ENCODE measurements at places on chromosomes 6 and 20.
A peak's percentile ranks its signal among the peaks of the same experiment; 100 is the strongest.

DNA sequence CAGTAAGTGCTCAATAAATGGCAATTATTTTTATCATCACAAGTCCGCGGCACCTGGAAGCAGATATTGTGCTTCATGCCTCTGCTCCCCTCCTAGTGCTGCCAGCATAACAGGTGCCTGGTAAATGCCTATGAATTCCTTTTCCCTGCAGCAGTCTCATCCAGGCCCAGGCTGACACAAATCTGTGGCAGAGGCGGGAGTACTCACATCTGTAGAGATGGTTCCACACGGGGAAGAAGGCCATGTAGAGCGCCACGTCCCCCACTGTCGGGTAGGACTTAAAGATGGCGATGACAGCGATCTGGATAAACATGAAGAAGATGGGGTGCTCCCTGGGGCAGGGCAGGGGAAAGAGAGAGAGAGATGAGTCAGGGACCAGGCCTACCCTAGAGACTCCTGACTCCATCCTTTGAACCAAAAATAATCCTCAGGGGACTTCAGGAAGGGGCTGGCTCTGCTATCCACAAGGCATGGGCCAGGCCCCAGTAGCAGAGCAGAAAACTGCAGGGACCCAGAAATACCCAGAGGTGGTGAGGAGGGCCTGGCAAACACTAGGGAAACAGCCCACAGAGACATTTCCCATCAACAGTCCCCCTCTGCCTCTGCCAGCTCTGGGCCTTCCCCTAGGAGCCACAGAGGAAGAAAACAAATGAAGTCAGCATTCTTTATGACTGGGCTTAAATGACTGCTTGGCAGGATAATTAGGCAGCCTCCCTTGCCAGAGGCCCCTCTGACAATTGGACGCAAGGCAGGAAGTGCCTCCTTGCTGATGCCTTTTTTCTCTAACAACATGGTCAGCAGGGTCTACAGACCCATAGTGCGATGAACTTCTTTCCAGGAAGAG, 23.0 kb downstream of the MAP1LC3A start:
- DNase-seq, result peak; percentile 40

- DNase-seq, result no peak
These were observed 22.1 kb downstream of the GJA10 start for GRCh38 chr6:89916136-89916920.

DNA sequence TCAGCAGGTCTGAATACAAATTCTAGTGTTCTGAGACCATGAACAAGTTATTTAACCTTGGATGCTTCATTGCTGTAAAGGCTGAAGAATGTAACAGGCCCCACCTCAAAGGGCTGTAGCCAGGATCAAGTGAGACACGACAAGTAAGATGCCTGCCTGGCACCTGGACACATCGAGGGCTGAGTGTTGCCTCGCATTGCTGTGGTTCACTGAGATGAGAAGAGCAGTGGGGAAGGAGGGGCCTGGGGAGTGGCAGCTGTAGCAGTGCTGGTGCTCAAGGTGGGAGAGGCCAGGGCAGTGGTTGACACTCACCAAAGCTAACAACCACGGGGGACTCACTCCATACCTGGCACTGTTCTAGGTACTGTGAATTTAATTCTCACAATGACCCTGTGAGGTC, 187.8 kb downstream of the KIF16B start:
- no peak for DNase-seq

DNA sequence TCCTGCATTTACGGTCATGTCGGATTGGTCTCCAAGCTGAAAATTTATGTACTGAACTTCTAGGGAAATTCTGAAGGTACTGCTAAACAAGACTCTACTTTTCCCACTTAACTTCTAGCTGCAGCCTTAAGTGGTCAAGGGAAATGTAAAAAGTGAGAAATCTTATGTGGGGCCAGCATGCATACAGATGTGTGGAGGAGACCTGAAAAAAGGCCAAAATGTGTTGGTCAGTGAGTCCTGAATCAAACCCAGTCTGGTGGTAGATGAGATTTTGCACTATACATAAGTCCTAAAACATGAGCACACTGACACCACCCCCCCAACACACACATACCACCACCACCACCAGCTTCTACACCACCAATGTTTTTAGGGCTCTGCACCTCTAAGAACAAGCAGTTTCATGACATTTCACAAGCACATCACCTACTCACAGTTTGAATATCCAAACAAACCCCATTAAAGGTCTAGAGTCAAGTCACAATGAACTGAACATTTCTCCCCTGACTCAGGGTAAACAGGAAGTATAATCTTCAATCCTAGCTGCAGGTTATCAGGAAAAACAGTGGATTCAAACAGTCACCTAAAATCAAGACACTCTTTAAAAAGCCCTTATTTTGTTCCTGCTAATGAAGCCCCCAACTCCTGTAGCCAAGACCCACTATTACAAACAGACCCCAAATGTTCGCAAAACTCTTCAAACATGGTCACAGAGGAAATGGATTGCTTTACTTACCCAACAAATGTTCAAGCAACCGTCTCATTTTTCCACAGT, 1.6 kb downstream of the ZMYND8 start:
- DNase-seq, result no peak

GRCh38 chr6:139372326-139373153, 1.9 kb downstream of the CITED2 start:
- no peak for DNase-seq

GRCh38 chr6:18684343-18684742, 297.2 kb downstream of the RNF144B start:
- DNase-seq, result no peak

- no peak for DNase-seq
These were observed 79.2 kb upstream of the LY86 start for GRCh38 chr6:6509284-6509683.

- no peak for DNase-seq
These were observed 129.1 kb downstream of the TNFRSF21 start for GRCh38 chr6:47180633-47181032.

DNA sequence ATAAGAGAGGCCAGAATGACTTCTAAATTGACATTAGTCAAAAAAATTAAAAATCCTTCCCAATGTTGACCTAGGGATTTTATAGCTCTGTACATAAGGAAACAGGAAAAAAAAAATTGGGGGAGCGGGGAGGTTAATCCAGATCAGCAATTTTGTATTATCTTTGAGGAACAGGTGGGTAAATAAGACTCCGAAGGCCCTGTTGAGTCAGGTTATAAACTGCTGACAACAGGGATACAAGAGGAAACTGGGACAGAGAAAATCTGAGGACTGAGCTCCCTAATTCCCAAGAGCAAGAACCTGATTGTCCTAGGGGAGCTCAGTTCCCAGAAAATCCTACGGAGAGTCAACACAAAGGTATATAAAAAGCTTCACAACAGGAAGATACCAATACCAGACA, 26.8 kb upstream of the CRIP3 start:
- no peak for DNase-seq

- DNase-seq, result no peak
These were observed 193.0 kb upstream of the ZNF217 start for GRCh38 chr20:53786445-53787267.

GRCh38 chr6:159033160-159034049, 11.4 kb downstream of the TAGAP start:
- DNase-seq, result no peak

DNA sequence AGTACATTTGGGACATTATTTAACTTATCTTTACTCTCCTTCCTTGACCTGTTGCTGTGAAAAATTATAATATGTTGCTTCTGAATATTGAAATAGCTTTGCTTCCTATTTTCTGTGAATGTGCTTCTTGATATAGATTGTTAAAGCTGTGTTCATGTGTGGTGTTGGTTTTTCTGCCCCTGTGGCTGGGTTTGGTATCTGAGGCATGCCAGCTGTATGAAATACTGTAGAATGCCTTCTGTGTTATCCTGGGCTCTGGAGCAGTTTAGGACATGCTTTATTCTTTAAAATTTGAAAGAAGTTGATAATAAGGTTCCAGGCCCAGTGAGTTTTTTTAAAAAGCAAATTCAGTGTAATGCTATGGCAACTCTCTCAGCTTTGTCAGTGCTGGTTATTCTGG, 71.7 kb downstream of the HIVEP1 start:
- DNase-seq, result no peak

DNA sequence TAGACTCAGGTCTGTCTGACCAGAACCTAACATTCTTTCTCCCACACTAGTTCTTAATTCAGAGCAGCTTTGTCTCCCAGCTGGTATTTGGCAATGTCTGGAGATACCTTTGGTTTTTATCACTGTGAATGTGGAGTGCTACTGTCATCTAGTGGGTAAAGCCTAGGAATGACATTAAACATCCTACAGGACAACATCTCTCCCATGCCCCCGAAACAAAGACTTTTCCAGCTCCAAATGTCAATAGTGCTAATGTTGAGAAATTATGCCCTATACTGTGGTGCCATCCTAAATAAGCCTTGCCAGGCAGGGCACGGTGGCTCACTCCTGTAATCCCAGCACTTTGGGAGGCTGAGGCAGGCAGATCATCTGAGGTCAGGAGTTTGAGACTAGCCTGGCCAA, 4.2 kb upstream of the TTPAL start:
- DNase-seq, result no peak

GRCh38 chr6:166567813-166568212, 18.7 kb downstream of the RAMACL start:
- DNase-seq, result no peak

- DNase-seq, result no peak
These were observed 405 bp upstream of the RNF182 start for GRCh38 chr6:13924146-13924948.

- DNase-seq, result peak; percentile 48
These were observed 1089.3 kb upstream of the DEFB115 start for GRCh38 chr20:30168025-30168799.

GRCh38 chr6:16419636-16420336, 181.4 kb downstream of the GMPR start:
- no peak for DNase-seq

DNA sequence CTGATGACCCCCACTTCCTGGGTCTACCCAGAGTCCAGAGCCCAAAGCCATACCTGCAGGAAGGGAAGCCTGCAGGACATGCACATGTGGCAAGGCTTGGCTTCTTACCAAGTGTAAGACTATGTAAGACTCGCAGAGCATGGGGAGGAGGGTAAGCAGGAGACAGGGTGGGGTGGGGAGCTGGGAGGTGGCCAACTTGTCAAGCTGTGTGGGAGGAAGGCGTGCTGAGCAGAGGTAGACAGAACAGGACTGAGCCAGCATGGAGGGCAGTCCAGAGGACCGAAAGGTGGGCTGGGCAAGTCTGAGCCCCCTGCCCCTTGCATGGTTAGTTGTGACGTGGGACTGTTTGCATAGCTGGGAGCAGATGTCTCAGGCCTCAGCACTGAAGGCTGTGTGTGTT, 53.4 kb upstream of the RNF24 start:
- DNase-seq, result no peak

DNA sequence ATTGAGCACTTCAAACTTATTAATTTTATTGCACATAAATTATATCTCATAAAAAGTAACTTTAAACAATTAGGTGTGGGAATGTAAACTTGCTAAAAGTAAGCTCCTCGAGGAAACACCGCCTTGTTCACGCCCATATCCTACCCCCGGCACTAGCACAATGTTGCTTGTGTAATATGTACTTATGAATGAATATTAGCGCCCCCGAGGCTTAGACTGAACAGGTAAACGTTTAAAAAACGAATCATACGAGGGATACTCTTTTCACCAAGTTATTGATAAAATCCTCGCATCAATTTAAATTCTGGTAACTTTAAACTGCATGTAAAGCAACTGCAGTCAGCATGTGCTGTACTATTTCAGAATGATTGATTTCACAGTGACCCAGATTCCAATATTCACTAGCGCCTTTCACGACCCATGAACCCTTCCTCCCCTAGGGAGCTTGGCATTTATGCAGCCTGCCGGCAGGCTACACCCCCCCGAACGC, 637 bp downstream of the TFB1M start:
- DNase-seq, result no peak

- no peak for DNase-seq
These were observed 57.4 kb downstream of the SYTL3 start for GRCh38 chr6:158707120-158707820.

GRCh38 chr6:53432318-53433161, 83.8 kb upstream of the ELOVL5 start:
- no peak for DNase-seq

GRCh38 chr6:113888493-113888892, 31.3 kb downstream of the MARCKS start:
- DNase-seq, result no peak

DNA sequence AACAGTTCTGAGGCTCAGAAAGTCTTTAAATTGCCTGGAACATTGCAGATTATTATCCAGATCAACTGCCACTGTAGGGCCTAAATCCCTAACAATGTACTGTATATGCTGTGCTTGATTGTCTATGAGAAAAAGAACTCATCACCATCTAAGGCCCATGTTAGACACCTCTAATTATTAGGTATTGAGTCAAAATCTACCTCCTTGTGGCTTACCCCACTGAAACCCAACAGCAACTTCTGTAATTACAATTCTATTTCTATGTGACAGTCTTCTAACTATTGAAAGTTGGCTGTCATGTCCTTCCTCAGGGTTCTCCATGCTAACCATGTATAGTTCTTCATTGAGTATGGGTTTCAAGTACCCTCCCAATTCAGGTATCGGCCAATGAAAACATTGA, 13.9 kb downstream of the MCM9 start:
- DNase-seq, result no peak

GRCh38 chr6:132215805-132216204, 185.5 kb downstream of the MOXD1 start:
- no peak for DNase-seq

DNA sequence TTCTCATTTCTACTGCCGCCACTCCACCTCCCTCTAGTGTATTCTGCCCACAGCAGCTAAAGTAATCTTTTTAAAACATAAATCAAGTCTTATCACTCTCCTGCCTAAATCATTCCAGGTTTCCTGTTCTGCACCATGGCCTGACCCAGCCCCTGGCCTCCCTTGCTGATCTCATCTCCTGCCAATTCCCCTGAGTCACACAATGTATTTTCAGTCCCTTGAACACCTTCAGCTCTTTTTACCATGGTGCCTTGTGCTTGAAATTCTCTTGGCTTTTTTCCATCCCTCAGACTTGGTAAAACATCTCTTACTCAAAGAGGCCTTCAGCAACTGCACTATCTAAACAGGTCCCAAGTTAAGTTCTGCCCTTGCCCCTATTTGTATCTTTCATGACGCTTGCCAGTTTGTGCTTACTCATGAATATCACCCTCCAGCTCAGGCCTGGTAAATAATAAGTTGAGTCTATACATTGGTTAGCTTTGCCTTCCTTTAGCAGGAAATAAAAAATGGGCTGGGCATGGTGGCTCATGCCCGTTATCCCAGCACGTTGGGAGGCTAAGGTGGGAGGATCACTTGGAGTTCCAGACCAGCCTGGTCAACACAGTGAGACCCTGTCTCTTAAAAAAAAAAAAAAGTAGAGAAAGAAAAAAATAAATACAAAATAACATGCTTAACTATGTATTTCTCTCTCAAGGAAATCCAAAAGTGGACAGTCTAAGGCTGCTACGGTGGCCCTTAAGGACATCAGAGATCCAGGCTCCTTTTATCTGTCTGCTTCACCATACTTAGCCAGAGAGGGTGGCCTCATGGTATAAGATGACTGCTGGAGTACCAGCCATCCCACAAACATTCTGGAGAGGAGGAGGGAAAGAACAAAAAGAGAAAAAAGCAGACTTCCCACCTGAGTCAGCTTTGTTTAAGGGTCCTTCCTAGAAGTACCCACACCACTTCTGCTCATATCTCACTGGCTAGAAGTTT, 62.2 kb downstream of the ARFGEF2 start:
- no peak for DNase-seq

- DNase-seq, result no peak
These were observed 233.0 kb downstream of the GMPR start for GRCh38 chr6:16471222-16471909.

All from stimulated activated CD8-positive, alpha-beta memory T cell treated with anti-CD3 and anti-CD28 coated beads, Interleukin-4, amount 100 ng/mL, for 48 hours (primary cell).